Temporal lobe (tissue), 4 donors: ENCODE measurements at places on chromosomes 13 and 19. TPM values are rescaled to one million over a fixed set of nuclear protein-coding genes. Genes with fewer than 3 reads are reported as not detected.

The CLEC17A gene
- total RNA-seq: not detected

The B3GNT3 gene
- total RNA-seq: not detected

The NLRP4 gene
- total RNA-seq: not detected

The CASP14 gene
- not detected for total RNA-seq

The CILP2 gene
- total RNA-seq: 0.98 TPM

The TEKTIP1 gene
- total RNA-seq: not detected

The CAMSAP3 gene
- total RNA-seq: 19.9 TPM

The APLP1 gene
- total RNA-seq: 162 TPM

The DNAAF3 gene
- total RNA-seq: 0.49 TPM

The GRIK5 gene
- 37.1 TPM for total RNA-seq

The OR7D2 gene
- total RNA-seq: under 0.01 TPM

The CEACAM6 gene
- total RNA-seq: 0.25 TPM

The TYROBP gene
- 2.5 TPM for total RNA-seq

The AMH gene
- total RNA-seq: 0.74 TPM

The RAB4B gene
- total RNA-seq: 9.8 TPM

The DNAJC15 gene
- total RNA-seq: 14.5 TPM

The RFPL4A gene
- total RNA-seq: not detected

The MIA gene
- total RNA-seq: 0.74 TPM

The FAM216B gene
- 0.74 TPM for total RNA-seq

The FFAR2 gene
- total RNA-seq: not detected

The STOML3 gene
- total RNA-seq: 0.25 TPM

The ZNF534 gene
- total RNA-seq: 2.7 TPM

The ZNF345 gene
- total RNA-seq: 26.8 TPM

The FXYD3 gene
- not detected for total RNA-seq

The ATP5F1D gene
- total RNA-seq: 27.5 TPM

The URAD gene
- not detected for total RNA-seq

The JOSD2 gene
- 6.1 TPM for total RNA-seq

The ZNF491 gene
- total RNA-seq: 9.3 TPM

The ZSCAN1 gene
- total RNA-seq: 2.2 TPM

The GPC6 gene
- 14.3 TPM for total RNA-seq

The MCEMP1 gene
- not detected for total RNA-seq

The TSHZ3 gene
- total RNA-seq: 25.6 TPM

The IFI30 gene
- total RNA-seq: under 0.01 TPM

The FUT2 gene
- under 0.01 TPM for total RNA-seq

The ZNF729 gene
- under 0.01 TPM for total RNA-seq

The ZNF540 gene
- total RNA-seq: 16.2 TPM

The SBSN gene
- total RNA-seq: not detected

The TMEM59L gene
- 42.0 TPM for total RNA-seq

The GFY gene
- total RNA-seq: 0.25 TPM

The RYR1 gene
- 2.2 TPM for total RNA-seq

The SMAD9 gene
- total RNA-seq: 14.8 TPM

The TRMT1 gene
- total RNA-seq: 14.3 TPM

The SLITRK1 gene
- total RNA-seq: 30.7 TPM

The CDC37 gene
- 39.8 TPM for total RNA-seq

The ZNF546 gene
- 14.0 TPM for total RNA-seq

The BLVRB gene
- total RNA-seq: 17.5 TPM

The USHBP1 gene
- total RNA-seq: 0.74 TPM

The FCHO1 gene
- total RNA-seq: 20.7 TPM

The USF2 gene
- 36.6 TPM for total RNA-seq

The CFAP97D2 gene
- not detected for total RNA-seq

The SERPINE3 gene
- under 0.01 TPM for total RNA-seq

The ZNF844 gene
- 11.6 TPM for total RNA-seq

The TGDS gene
- 4.4 TPM for total RNA-seq

The ZNF738 gene
- total RNA-seq: 22.9 TPM

The FGF14 gene
- total RNA-seq: 49.9 TPM
